ENCODE measurements at places on chromosomes 6 and 20.

GRCh38 chr6:4004249-4004648 lies 74.7 kb downstream of the FAM217A start:
- DNase-seq, result no peak

GRCh38 chr6:168968228-168968627 lies 285.4 kb downstream of the THBS2 start:
- no peak for DNase-seq

DNA sequence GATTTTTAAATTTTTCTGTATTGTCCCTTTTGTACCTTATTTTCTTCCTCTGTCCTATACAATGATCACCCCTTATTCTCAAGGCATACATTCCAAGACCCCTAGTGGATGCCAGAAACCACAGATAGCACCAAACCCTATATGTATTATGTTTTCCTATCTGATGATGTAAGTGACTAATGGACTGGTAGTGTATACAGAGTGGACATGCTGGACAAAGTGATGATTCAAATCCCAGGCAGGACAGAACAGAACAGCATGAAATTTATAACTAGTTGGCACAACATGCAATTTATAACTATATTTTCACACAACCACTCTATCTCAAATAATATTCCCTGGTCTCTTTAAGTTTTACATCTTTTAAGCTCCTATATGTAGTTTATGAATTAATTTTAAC lies 205.6 kb upstream of the FLRT3 start:
- no peak for DNase-seq

- DNase-seq, result no peak
These were observed 44.9 kb upstream of the CCDC28A start for GRCh38 chr6:138728662-138729061.

- no peak for DNase-seq
These were observed 10.7 kb downstream of the TMEM181 start for GRCh38 chr6:158570681-158570962.

DNA sequence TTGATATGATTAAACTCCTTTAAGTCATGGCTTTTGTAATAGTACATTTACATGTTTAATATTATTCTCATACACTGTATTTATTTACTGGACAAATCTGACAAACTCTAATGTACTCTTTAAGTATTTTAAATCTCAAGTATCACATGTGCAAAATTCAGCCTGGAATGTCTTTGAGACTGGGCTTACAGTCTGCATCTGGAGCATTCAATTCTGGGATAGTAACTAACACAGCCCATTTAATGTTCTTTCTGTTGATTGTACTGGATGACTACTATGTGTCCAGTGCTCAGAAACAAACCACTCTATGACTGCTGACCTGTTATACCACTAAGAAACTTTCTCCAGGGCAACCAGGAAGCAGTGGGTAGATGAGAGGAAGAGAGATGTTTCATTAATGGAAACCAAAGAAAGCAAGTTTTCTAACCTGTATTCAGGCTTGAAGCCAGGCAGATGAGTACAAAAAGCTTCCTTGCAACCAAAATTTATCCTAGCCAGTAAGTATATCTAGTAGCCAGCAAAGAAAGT lies 26.8 kb downstream of the FBXL4 start:
- DNase-seq, result no peak

- no peak for DNase-seq
These were observed 17.6 kb downstream of the BPIFB4 start for GRCh38 chr20:33097001-33097400.

GRCh38 chr20:16752901-16753300 lies 4.7 kb downstream of the OTOR start:
- no peak for DNase-seq

GRCh38 chr6:34108176-34108575 lies 37.7 kb downstream of the GRM4 start:
- no peak for DNase-seq

DNA sequence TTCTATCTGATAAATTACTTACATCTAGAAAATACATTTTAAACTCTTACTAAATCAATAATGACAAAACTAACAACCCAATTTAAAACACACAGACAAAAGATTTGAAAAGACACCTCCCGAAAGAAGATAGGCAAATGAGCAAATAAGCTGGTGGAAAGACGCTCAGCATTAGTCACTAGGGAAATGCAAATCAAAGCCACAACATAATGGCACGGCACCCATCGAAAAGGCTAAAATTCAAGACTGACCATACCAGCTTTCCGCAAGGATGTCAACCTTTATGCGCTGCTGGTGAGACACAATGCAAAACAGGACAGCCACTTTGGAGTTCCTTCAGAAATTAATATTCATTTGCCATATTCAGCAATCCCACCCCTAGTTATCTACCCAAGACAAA lies 25.9 kb downstream of the TAF4 start:
- DNase-seq, result no peak

GRCh38 chr20:54058420-54059139 lies 11.8 kb downstream of the BCAS1 start:
- no peak for DNase-seq
